ENCODE measurements at places on chromosomes 16 and 17.

DNA sequence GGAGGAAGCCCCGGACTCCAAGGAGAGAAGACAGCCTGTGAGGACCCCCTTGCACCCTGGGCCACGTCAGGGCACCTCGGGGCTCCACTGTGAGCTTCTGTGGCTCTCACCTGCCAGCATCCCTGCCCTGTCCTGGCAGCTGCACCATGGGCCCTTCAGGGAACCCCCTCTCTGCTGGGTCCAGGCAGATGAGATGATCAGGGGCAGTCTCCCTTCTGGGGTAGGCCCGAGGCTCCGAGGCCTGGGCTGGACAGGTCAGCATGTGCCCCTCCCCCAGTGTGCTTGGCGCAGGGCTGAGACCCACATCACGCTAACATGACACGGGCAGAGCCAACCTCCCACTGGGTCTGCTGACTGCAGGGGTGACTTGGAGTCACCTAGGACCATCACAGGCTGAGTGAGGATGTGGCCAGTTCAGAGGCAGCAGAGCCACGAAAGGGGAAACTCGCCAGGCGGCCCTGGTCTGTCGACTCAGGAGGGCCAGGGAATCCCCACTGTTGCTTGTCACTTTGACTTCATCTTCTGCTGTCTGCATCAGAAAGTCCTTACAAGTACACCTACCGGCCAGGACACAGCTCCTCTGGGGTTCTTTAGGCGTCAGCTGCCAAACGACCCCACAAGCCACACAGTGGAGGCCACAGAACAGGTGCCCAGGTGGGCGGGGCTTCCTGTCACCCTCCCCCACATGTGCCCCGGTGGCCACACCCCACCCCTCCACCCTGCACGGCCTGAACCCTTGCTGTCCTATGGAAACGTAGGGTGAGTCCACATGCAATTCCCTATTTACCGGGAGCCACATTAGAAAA is 2.2 kb downstream of the GALNS start:
- H3K27ac ChIP-seq: peak overlapping the region; percentile 73
- peak; percentile 44 for ATAC-seq
- peak overlapping the region; percentile 77 for H3K4me3 ChIP-seq
- H3K4me1 ChIP-seq: peaks cover 37% of the 10 kb centered on the region
- H3K36me3 ChIP-seq: peaks cover 8% of the 10 kb centered on the region

GRCh38 chr17:27475981-27476895 is 20.0 kb downstream of the KSR1 start:
- ATAC-seq: no peak
- H3K27ac ChIP-seq: peak overlapping the region; percentile 88
- H3K36me3 ChIP-seq: no peaks in the 10 kb centered on the region
- no peak overlapping the region for H3K4me3 ChIP-seq
- H3K4me1 ChIP-seq: peaks cover 96% of the 10 kb centered on the region
- no peaks in the 10 kb centered on the region for H3K27me3 ChIP-seq

DNA sequence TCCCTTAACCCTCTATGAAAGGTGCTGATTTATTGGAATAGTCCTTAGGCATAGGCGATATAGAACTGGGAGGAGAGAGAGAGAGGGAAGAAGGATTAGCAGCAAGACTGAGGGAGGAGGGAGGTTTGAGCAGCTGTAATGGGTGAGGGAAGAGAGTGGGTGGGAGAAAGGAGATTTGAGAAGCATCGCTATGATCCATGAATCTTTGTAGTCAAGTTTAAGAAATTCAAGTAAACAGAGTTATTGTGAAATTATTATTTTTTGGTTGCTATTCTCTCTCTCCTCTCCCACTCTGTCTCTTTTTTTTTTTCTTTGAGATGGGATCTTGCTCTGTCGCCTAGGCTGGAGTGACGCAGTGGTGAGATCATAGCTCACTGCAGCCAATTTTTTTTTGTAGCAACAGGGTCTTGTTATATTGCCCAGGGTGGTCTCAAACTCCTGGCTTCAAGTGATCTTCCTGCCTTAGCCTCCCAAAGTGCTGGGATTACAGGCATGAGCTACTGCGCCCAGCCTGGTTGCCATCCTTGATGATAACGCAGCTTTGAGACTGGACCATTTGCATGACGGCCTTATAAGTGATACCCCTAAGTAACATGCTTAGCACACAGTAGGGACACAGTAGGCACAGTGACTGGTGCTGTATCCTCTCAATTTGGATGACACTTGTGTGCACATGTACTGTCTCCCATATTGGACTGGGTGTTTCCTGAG is 21.0 kb upstream of the TNS4 start:
- H3K27ac ChIP-seq: no peak overlapping the region
- no peak for ATAC-seq
- no peaks in the 10 kb centered on the region for H3K27me3 ChIP-seq

DNA sequence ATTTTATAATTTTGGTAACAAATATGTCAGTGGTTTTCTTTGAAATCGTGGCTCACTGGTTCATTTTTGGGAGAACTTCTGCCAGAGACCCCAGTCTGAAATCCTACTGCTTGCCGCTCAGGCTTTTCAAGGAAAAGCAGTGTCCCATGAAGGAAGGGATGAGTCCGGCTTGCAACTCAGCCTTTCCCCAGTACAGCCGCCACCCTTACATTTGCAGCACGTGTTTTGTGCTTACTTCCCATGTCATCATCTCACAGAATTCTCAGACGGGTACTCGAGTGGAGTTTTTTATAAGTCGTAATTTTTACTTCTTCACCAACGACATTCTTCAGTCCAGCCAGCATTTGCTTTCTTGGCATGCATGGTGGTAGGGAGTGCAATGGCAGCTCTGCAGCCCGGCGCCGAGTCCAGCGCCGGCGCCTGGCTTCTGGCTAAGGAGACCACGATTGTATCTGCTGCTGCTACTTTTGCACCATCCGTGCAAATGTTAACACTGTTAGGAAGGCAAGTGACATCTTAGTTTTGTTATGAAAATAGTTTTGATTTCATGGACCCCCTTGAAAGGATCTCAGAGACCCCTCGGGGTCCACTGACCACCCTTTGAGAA is 111.0 kb downstream of the AMFR start:
- no peak overlapping the region for H3K4me3 ChIP-seq
- H3K27ac ChIP-seq: no peak overlapping the region
- no peaks in the 10 kb centered on the region for H3K36me3 ChIP-seq
- no peak for ATAC-seq
- peaks cover 4% of the 10 kb centered on the region for H3K4me1 ChIP-seq

DNA sequence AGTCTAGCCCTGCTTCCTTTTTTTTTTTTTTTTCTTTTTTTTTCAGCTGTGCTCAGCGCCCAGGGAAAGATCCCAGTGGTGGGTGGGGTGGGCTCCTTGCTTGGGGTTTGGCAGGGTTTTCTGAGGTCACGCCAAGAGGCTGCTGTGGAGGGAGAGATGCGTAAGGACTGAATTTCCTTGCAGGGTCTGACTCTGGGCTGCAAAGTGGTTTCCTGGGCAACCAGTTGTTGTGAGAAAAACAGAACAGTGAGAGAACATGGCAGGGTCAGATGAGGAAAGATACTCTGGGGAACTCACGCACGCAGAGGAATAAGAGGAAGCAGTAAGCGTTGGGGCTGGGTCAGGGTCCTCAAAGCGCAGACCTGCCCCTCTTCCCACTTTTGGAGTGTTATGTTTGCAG is 119.5 kb downstream of the IRF8 start:
- peaks cover 20% of the 10 kb centered on the region for H3K4me1 ChIP-seq
- peak; percentile 77 for ATAC-seq
- H3K4me3 ChIP-seq: no peak overlapping the region
- peak overlapping the region; percentile 34 for H3K27ac ChIP-seq
- peaks cover 6% of the 10 kb centered on the region for H3K36me3 ChIP-seq

- H3K36me3 ChIP-seq: no peaks in the 10 kb centered on the region
- no peak overlapping the region for H3K27ac ChIP-seq
- H3K4me1 ChIP-seq: peaks cover 19% of the 10 kb centered on the region
- no peak overlapping the region for H3K4me3 ChIP-seq
Observed at GRCh38 chr17:7712111-7712771, 5.3 kb upstream of the DNAH2 start.

DNA sequence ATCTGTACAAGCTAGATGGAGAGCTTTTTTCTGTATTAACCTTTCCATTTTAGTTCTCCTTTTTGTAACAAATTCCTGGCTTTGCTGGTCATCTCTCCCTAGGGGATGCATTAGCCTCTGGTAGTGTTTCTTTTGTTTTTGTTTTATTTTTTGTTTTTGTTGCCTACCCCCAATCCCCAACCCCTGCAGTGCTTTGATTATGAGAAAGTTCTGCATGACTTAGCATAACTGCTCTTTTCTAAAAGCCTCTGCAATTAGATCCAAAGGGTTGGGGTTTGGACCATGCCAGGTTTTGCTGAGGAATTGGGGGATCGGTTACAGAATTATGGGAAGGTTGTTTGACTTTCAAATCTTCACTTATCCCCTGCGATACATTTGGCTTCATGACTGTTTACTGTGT is 98.2 kb downstream of the ADAMTS18 start:
- no peaks in the 10 kb centered on the region for H3K36me3 ChIP-seq
- H3K4me3 ChIP-seq: no peak overlapping the region
- H3K27ac ChIP-seq: no peak overlapping the region
- H3K4me1 ChIP-seq: no peaks in the 10 kb centered on the region
- H3K27me3 ChIP-seq: no peaks in the 10 kb centered on the region

DNA sequence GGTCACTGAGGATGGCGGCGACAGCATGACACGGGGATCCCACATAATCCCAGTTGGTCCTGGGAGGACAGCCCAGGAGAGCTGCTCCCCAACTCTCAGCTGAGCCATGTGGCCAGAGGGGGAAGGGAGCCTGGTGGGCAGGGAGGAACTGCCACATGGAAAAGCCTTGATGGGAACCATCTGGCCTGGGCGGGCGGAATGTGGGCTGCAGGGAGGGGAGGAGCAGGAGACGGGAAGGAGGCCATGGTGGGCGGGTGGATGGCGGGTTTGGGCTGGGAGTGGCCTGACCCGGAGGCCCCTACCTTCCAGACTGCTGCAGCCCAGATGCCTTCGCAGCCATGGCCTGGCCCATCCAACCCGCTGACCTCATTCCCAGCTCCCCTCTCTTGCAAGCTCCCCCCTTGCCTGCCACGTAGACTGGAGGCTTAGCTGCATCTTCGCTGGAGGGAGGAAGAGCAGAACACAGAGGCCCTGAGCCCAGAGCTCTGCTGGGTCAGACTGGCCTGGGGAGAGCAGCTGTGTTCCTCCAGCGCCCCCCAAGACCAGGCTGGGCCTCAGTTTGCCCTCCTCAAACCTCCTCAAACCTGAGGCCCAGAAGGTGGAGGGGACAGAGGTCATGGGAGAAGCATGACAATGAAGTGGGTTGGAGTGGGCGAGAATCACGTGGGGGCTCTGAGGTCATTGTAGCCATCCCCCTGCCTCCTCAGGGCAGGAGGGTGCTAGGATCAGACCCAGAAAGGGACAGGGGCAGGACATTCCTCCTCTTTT is 8.2 kb upstream of the COL1A1 start:
- peaks cover 86% of the 10 kb centered on the region for H3K27me3 ChIP-seq
- H3K4me3 ChIP-seq: no peak overlapping the region
- ATAC-seq: no peak
- no peak overlapping the region for H3K27ac ChIP-seq

- no peaks in the 10 kb centered on the region for H3K36me3 ChIP-seq
- peaks cover 37% of the 10 kb centered on the region for H3K27me3 ChIP-seq
- H3K4me3 ChIP-seq: no peak overlapping the region
- H3K4me1 ChIP-seq: no peaks in the 10 kb centered on the region
- no peak for ATAC-seq
Observed at GRCh38 chr17:33072421-33073161, 80.9 kb downstream of the SPACA3 start.

DNA sequence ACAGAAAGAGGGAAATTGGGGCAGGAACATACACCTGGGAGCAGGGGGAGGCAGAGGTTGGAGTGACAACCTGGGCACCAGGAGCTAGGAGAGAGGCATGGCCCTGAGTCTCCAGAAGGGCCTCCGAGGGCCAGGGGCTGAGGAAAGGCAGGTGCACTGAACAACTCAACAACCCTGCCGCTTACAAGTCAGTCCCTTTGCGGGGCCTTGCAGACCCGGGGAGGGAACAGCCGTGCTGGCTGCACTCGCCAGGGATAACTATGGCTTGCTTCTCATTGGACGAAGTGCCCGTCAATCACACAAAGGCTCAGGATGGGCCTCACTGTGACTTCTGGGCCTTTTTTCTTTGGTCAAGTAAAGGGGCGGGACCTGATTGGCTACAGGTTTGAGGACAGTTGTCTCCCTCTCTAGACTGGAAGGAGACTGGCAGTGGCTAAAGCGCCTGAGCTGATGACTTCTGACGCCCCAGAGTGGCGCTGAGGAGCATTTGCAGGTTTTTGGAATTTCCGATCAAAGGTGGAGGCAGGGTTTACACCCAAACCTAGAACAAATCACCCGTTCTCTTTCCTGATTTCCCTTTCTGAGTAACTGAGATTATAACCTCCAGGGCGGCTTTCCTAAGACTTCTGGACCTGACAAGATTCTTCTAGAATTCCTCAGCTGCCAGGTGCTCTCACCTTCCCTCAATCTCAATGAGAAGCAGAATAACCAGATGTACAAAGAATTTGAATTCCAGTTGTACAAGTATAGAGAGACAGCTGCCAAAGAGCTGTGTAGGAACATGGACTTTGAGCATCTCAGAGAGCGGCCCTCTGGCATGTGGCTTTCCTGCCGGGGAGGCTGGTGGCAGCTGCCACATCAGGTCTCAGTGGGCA is 27.6 kb upstream of the ST6GALNAC2 start:
- H3K4me1 ChIP-seq: no peaks in the 10 kb centered on the region
- no peak for ATAC-seq
- H3K4me3 ChIP-seq: no peak overlapping the region
- no peak overlapping the region for H3K27ac ChIP-seq
- H3K27me3 ChIP-seq: peaks cover 10% of the 10 kb centered on the region
- no peaks in the 10 kb centered on the region for H3K36me3 ChIP-seq

- peaks cover 19% of the 10 kb centered on the region for H3K4me1 ChIP-seq
- peak overlapping the region; percentile 83 for H3K27ac ChIP-seq
- peaks cover 23% of the 10 kb centered on the region for H3K36me3 ChIP-seq
- peak overlapping the region; percentile 82 for H3K4me3 ChIP-seq
- no peaks in the 10 kb centered on the region for H3K27me3 ChIP-seq
Observed at GRCh38 chr17:82050761-82051641, 610 bp downstream of the RFNG start.

- H3K36me3 ChIP-seq: peaks cover 16% of the 10 kb centered on the region
- no peak overlapping the region for H3K27ac ChIP-seq
- ATAC-seq: no peak
- H3K4me3 ChIP-seq: no peak overlapping the region
Observed at GRCh38 chr17:61755668-61756067, 107.7 kb downstream of the BRIP1 start.

GRCh38 chr16:50761267-50761666 is 19.4 kb downstream of the CYLD start:
- H3K4me1 ChIP-seq: peaks cover 64% of the 10 kb centered on the region
- peak; percentile 47 for ATAC-seq
- H3K36me3 ChIP-seq: peaks cover 73% of the 10 kb centered on the region
- H3K4me3 ChIP-seq: no peak overlapping the region
- no peak overlapping the region for H3K27ac ChIP-seq
- H3K27me3 ChIP-seq: no peaks in the 10 kb centered on the region

- peaks cover 35% of the 10 kb centered on the region for H3K4me1 ChIP-seq
- no peak for ATAC-seq
- peaks cover 49% of the 10 kb centered on the region for H3K27me3 ChIP-seq
- no peak overlapping the region for H3K4me3 ChIP-seq
Observed at GRCh38 chr17:1904273-1905182, 74.7 kb downstream of the RPA1 start.

- no peak overlapping the region for H3K27ac ChIP-seq
- no peak overlapping the region for H3K4me3 ChIP-seq
- ATAC-seq: no peak
- H3K27me3 ChIP-seq: peaks cover 6% of the 10 kb centered on the region
- H3K4me1 ChIP-seq: no peaks in the 10 kb centered on the region
Observed at GRCh38 chr17:67784364-67785121, 40.8 kb upstream of the BPTF start.
